ENCODE measurements at places on chromosomes 1 and 21.
A peak's percentile ranks its signal among the peaks of the same experiment; 100 is the strongest.

DNA sequence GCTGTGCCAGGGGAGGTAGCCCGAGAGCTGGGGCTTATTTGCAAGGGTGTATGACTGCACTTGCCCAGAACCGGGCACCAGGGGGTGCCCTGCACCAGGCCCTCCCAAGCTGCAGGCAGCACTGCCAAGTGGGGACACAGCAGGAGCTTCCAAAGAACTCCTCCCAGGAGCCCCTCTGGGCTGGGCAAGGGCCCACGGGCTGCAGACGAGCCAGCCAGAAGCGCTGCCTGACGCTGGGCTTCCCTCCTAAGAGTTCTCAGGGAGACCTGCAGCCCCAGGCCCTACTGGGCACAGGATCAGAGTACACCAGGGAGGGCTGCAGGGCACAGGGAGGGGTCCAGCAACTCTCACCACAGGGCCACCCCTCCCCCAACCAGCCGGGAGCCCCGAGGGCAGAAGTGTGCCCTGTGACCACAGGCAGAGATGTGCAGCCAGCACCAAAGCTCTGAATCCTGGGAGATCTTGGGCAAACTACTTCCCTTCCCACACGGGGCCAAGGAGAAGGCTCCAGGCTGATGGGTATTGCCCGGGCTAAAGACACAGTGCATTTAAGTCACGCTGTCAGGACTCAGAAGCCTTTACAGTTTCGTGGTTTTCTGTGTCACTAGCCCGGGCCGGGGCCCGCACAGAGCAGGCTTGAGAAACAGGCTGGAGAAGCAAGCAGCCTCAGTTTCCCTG lies 63.4 kb downstream of the KCNAB2 start:
- no peak for DNase-seq

DNA sequence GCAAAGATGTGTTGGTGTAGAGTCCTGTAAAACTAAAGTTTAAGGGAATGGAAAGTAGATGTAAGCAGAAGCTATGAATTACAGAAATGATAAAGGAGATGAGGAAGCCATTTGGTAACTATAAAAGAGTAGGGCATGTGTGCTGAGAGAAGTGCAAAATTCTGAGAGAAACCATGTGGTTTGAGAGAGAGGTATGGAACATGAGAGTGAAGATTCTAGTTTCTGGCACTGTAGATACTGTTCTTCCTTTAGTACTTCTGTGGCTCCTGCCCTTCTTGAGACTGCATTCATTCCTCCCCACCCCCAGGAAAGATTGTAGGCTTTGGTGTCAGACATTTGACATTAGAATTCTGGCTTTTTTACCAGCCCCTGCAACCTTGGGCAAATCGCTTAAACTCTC lies 15.4 kb downstream of the RALGPS2 start:
- no peak for DNase-seq

GRCh38 chr1:156656806-156657740 lies 15.2 kb downstream of the BCAN start:
- peak; percentile 76 for DNase-seq

GRCh38 chr1:31694964-31695313 lies 8.9 kb downstream of the COL16A1 start:
- no peak for DNase-seq

DNA sequence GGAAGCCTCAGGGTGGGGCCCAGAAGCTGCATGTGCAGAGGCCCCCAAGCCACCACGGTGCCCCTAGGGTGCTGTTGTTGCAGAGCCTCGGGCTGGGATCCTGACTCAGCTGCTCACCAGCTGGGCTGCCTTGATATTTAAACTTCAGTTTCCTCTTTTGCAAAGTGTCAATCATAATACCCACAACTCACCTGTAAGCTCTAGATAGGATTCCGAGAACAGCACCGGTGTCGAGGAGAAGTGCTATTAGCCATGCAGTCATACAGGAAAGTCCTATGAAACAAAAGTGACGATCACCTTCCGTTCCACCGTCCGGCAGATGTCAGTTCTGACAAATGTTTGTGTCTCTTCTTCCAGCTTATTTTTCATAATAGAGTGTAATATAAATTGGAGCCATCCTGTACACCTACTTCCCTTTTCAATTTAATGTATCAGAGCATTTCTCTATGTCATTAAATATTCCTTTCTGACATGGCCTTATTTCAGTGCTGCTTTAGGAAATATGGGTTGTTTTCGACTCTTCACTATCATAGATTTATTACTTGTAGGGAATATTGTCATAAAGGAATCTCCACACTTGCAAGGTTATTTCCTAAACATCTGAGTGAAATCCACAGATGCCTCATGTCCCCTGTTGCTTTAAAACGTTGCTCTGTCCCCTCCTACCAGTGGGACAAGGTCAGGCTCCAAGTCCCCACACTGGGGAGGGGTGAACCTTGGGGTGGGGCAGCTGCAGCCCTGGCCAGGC lies 100.8 kb downstream of the SIK1 start:
- no peak for DNase-seq

DNA sequence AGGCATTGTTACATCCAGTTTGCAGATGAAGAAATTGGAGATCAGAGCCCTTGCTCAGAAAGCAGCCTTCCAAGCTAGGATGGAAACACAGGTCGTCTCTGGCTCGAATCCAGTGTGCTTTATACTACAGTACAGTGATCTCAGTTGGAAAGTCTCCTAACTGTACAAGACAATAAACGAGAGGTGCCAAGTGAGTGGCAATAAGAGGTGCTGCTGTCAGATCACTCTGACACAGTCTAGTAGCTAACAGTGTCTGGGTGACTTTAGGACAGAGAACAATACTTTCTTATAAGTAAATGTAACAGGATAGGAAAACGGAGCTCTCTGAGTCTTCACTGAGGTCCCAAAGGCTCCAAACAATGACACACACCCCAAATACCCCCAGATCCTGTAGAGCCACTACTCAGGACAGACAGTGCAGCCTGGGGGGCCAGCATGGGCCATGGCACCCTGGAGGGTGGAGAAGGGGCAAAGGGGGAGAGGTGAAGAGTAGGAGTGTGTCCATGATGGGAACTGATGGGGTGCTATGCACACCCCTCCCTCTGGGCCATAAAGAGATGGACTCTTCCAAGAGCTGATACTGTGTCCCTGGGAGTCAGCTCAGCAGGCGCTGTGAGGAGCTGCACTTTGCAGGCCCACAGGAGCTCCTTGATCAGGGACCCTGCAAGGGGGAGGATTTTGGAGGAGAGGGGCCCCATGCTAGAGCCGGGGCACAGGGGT lies 3.3 kb downstream of the SH3BGR start:
- no peak for DNase-seq

GRCh38 chr1:74368335-74368734 lies 133.1 kb downstream of the TNNI3K start:
- DNase-seq = no peak

GRCh38 chr1:225662155-225662554 lies 9.2 kb upstream of the ENAH start:
- DNase-seq = no peak

DNA sequence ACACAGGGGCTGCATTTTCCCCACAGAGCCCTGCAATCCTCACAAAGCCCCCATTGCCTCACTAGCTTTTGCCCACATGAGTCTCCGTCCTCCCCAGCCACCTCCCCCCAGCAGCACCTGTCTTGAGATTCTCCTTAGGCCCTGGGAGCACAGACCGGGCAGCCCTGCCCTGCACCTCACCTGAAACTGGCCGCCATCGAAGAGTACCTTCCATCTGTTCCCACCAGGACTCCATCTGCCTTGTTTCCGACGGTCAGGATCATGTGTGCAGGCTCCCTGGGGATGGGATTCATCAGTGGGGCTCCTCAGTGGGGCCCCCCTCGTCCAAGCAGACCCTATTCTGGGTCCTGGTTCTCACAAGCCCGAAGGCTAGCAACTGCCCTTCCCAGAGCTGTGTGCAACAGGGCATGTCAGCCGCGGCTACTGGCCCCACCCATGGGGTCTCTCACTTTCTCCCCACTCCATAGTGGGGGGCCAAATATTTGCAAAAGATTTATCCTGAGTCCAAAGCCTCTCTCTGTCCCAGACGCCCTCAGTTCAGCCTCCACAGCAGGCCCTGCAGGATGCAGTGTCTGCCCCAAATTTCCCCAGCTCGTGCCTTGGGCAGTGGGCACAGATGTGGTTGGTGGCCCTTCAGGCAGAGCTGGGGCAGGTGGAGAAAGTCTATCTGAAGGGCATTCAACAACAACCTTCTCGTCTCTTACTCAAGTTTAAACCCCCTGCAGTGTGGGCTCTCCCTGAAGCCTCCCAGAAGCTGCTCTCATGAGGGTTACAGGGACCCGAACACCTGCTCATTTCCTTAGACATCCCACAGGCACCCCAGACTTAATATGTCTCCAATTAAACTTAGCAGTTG lies 4.8 kb downstream of the PDZK1IP1 start:
- DNase-seq = no peak

GRCh38 chr1:54471588-54471987 lies 65.4 kb upstream of the SSBP3 start:
- DNase-seq = no peak

DNA sequence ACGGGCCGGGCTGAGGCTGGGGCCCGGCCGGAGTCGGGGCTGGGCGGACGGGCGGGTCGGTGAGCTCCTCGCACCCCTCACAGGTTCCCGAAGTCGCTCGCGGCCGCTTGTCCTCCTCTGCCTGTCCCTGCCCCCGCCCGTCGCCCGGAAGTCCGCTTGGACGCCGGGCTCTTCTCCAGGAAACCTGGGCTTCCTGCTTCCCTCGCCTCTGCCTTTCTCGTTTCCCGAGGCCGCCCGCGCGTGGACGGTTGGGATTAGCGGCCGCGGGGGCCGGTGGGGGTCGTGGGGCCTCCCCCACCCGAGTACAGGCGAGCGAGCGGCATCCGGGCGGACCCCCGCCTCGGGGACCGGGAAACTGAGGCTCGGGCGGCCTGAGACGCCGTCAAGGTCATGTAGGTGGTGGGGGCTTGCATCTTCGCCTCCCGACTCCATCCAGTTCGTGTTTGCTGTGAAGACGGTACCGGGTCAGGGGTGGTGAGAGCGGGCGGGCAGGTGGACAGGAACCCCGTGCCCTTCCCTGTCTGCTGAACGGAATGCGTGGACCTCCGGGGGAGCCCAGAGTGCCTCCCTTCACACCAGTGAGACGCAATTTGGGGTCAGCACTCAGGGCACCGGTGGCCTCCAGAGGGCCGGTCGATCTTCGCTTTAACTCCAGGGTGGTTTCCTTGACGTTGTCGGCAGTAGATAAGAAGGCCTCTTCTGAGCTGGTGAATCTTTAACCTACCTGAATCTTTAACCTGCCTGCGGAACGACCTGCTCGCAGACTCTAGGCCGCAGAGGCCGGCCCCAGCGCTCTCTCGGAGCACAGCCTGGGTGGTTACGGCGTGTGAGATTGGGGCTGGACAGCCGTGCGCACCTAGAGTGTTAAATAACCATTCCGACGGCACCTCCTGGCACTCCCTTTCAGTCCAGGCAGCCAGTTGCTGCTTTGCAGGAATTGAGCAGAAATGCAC lies 686 bp downstream of the ARF1 start:
- peak; percentile 83 for DNase-seq

DNA sequence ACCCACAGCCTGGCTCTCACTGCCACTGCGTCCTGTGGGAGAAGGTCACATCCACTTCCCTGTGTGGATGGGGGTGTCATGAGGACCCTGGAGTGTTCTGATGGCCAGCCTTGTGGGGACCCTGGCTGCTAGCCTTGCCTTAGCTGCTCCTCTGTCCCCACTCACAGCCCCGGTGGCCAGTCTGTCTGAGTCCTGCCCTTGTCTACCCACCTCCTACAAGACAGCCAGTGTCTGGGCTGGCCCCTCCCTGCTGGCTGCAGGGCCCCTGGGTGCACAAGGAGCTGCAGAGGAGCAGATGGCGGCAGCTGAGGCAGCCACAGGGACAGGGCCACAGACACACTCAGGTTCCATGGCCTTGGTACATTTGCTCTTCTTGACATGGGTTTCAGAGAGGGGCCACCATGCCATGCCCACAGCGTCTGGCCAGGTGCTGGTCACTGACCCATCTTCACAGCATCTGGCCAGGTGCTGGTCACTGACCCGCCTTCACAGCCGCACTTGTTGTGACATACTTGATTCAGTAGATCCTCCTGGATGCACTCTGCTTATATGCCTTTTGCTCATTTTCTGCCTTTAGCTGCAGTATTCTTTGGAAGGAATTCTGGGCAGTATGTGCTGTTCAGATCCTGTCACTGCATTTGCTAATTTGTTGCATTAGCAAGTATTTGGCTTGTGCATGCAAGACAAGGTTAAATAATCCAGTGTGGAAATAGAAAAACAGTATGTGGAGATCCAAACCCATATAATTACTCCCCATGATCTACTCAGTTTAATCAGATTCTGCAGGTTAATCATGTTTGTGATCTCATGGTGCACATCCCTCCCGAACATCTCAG lies 157.8 kb downstream of the PCBP3 start:
- no peak for DNase-seq

DNA sequence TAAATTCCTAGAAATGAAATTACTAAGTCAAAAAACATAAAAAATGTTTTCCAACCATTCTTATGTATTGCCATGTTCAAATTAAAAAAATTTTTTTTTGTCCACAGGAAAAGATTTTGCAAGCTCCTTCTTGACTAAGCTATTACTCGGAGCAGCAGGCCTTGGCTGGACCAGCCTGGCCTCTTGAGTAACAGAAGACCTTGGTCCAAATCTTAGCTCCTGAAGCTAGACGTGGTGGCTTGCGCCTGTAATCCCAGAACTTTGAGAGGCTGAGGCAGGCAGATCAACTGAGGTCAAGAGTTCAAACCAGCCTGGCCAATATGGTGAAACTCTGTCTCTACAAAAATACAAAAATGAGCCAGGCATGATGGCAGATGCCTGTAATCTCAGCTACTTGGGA lies 77.6 kb downstream of the CLSTN1 start:
- DNase-seq = no peak

DNA sequence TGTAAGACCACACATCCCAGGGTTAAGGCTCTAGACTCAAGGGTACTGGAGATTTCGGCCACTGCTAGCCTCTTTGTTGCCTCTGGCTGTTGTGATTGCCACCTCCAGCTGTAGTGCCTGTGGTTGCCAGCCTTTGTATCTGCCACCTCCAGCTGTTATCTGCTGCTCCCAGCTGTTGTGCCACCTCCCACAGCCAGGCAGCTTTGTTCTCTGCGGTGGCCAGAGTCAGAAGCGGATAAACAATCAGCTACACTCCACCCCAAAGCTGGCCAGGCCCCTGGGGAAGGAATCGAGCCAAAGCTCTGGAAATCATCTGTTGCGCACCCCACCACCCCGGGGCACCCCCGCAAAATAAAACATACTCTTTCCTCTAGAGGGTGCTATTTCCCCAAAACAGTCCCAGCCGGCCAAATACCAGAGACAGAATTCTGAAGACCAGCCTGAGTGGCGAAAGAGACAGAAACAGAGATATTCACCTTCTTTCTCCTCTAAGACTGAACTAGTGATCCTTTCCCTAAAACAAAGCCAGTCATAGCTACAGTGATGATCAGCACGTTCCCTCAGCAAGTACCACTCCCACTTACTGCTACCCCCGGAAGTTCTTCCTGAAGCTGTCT lies 14.8 kb upstream of the PIGM start:
- peak; percentile 81 for DNase-seq

DNA sequence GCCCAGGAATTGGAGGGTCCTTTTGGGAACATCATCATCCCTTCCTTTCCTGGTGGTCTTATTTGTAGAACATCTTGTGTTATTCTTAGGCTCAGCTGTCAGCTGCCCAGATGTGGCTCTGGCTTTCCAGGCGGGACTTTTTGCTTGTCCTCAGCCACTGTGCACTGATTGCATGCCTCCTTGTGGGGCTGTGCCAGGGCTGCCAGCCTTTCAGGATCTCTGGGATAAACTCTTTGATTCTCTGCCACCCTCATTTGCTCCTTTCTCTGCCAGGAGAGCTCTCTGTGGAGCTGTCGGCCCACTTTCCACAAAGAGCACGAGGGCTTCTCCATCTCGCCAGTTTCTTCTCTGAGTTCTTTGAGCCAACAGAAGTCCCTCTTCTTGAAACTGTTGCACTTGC lies 63.1 kb downstream of the PTPRU start:
- no peak for DNase-seq
